CD4-positive, alpha-beta T cell treated with Interferon gamma for 1 hour (primary cell): ENCODE measurements at places on chromosomes 7 and 10.

GRCh38 chr7:53315981-53316380, 280.5 kb downstream of the POM121L12 start:
- DNase-seq = no peak

GRCh38 chr10:88374392-88375175, 208.5 kb downstream of the RNLS start:
- no peak for DNase-seq

DNA sequence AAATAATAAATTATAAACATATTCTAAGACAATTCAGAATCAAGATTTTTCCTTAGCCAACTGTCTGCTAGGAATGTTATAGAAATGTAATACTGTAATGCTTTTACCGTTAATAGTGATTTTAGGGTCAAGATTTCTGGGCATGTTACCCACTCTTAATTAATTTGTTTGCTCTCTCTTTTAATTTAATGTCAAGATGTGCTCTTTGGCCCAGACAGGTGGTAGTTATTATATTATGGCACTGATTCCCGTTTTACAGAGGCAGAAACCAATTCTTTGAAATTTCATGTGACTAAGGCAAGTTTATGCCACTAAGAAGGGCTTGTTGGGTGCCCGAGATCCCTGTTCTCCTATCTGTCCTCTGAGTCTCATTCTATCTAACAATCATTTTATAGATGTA, 959 bp upstream of the FAM107B start:
- DNase-seq = no peak

DNA sequence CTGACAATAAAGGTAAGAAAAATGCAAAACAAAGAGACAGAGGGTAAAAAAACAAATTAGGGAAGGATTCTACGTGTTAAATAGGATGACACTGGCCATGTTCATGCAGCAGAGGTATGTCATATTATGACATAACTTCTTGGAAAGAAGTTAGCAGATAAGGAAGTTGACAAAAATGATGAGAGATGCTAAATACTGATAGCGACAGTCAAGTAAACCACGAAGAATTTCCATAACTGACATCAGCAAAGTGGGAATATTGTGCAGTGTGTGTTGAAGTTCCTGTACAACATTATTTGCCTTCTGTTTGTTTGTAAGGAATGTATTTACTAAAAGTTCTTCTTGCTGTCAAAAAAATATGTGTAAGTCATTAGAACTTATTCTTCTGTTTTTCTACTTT, 29.5 kb downstream of the MDH2 start:
- DNase-seq = no peak

DNA sequence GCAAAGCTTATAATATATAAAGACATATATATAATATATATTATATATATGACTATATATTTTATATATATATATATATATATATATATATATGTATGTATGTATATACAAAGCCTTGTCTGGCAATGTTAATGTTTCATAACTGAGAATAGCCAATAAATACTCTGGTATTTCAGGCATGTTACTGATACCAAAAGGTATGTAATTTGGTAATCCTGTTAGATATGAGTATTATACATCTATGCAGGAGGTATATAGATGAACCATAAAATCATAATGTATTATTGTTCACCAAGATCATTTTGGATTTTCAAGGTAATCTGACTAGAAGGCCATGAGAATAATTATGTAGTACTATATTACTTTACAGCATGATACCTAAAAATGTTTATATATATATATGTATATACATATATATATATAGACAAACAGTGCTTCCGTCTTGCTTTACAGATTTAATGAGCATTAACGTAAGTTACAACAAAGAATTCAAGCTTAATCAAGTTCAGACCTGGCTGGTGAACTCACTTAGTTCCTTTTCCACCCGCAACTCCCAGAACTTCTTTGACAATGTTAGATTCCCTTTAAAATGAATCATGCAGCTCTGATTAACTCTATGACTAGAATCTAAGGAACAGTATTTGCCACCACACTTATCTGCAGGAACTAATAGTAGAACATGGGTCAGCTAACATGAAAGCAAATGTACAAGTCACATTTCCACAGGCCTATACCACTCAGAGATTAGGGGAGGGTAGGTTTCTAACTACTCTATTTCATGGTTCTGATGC, 82.7 kb downstream of the SLC25A13 start:
- no peak for DNase-seq

DNA sequence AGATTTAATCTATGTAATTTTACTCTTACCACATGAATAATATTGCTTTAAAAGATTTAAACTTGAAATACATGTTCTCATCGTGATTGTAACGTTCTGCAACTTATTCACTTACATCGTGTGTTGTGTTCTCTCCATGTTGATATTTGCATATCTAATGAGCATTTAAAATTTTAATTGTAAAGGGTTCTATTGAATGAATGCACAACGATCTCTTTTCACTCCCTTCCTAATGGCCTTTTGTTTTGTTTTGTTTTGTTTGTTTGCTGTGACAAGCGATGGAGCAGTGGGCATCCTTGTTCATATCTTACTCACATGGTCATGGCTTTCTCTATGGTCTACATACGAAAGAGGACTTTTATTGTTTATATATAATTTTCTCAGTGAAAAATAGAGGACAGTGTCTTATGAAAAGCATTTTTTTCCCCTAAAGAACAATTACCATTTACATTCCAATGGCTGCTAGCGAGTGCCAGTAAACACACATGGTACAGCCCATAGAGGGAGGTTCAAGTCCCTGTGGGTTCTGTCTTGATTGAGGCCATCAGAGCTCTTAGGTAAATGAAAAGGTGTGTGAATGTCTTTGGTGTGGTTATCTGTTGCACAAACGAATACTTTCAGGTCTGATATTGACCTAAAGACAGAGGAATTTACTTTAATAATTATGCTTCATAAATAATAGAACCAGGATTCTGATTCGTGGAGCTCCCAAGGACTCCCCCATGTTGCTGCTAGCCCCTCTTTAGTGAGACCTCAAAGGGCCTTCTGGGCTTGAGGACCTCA, 32.4 kb downstream of the BTBD16 start:
- no peak for DNase-seq

DNA sequence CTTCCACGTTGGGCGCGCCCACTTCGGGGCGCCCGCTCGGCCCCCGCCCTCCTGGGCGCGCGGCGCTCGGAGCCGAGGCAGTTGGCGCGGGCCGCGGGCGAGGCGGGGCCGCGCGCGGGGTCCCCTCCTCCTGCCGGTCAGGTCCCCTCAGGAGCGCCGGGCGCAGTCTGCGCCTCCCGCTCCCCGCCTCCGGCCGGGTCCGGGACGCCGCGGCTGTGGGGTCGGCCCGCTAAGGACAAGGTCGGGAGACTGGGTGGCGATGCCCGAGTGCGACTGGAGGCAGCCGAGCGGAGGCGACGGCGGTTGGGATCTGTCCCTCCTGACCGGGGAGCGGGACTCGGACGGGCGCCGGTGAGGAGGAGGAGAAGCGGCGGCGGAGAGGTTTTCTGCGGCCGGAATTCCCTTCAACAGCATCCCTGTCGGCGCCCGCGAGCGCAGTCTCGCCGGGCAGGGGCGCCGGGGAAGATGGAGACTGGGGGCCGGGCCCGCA, at the start of gene ATRNL1:
TSS of gene ATRNL1 (plus strand) at position 80 of the 490 bp plus-strand sequence. CDS start at position 466, 386 bp downstream.
- no peak for DNase-seq

DNA sequence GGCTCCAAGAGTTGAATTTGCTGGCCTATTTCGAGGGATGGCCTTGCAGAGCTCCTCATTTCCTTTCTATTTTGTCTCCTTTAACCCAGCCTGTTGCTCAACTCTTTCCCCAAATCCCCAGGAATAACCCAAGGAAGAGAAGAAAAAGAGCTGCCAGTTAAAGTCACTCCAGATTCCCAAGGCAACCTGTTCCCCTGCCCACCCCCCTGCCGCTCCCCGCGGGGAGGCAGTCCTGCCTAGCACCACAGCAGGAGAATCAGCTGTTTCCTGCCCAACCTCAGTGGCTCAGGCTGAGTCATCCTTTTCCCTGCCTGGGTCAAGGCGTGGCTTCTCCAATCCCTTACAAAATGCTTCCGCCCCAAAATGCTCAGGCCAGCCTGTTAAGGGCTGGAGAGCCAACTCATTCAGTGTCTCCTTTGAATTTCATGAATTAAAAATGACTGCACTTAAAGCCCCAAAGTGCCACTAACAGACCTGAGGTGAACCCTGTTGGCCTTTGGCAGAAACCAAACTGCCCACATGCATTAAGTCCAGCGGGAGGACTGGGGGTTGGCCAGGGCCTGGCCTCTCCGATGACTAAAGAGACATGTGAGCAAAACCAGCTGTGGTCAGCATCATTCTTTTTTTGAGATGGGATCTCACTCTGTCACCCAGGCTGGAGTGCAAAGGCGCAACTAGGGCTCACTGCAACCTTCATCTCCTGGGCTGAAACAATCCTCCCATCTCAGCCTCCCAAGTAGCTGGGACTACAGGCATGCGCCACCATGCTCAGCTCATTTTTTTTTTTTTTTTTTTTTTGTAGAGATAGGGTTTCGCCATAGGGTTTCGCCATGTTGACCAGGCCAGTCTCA, 83.2 kb upstream of the KIF5B start:
- peak; percentile 41 for DNase-seq

GRCh38 chr10:109993551-109994330, 14.0 kb upstream of the ADD3 start:
- no peak for DNase-seq

GRCh38 chr10:12121673-12122072, 7.8 kb upstream of the SEC61A2 start:
- DNase-seq = no peak

DNA sequence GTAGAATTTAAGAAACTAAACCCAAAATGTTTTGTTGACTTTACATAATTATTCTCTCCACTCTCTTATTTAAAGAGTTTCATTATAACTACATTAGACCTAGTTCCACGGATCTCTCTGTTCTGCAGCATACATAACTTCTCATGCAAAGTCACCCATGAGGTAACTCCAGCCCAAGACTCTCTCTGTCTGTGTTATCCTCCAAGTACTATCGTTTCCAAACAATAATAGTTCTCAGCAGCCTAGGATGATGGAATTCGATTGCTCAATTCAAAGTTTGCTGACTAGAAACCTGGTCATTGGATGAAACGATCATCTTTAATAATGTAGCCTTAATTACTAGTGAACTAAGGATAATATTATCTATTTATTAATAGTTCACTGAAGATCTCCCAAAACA, 203.1 kb upstream of the PTN start:
- DNase-seq = no peak

DNA sequence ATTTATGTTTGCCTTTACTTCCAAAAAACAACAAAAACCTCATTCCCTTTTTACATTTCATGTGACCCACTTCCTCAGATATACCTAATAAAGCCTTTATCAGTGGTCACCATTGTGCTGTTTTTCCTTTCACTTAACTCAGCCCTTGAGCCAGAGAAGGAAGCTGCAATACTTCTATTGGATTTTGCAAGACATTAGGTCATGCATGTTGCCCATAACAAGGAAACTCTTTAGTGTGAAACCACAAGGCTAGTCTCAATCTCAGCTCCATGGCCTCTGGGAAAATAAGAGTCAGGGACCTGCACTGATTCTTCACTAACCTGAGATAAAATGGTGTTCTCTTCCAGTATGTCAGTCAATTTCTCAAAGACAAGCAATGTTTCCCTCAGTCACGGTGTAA, 27.8 kb downstream of the STEAP4 start:
- DNase-seq = no peak

DNA sequence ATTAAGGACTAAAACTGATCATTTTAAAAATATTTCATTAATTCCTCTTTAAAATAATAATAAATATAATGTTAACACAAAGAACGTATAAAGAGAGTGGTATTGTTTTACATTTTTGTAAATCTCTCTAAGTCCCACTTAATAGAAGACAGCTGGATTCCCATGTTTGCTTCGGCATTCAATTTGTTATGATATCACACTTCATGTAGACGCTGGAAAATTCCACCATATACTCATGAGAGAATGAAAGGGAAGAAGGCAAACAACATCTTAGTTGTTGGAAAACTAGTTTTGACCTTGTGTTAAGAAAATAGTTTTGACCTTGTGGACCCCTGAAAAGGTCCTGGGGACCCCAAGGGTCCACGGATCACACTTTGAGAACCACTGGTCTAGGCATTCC, 85.3 kb upstream of the MGMT start:
- DNase-seq = no peak

- DNase-seq = peak; percentile 19
Observed at GRCh38 chr7:148535217-148535616, 55.3 kb upstream of the C7orf33 start.

GRCh38 chr7:22013711-22014110, 68.0 kb upstream of the CDCA7L start:
- no peak for DNase-seq
